ENCODE measurements at places on chromosomes 3 and 15. TPM values are rescaled to one million over a fixed set of nuclear protein-coding genes. Genes with fewer than 3 reads are reported as not detected.

GRCh38 chr3:49593041-49593440 is 38.8 kb downstream of the BSN start:
- DNase-seq, result no peak
- no peaks in the 10 kb centered on the region for H3K27me3 ChIP-seq
- no peak overlapping the region for H3K27ac ChIP-seq
- no peaks in the 10 kb centered on the region for H3K4me1 ChIP-seq

DNA sequence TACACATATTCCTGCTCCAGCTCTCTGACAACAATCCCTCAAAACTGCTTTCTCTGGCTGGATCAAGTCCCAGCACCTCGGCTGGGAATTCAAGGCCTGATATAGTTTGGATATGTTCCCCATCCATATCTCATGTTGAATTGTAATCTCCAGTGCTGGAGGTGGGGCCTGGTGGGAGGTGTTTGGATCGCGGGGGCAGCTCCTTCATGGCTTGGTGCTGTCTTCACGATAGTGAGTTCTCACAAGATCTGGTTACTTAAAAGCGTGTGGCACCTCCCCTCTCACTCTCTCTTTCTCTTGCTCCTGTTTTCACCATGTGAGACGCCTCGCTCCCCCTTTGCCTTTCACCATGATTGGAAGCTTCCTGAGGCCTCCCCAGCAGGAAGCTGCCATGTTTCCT is 47.4 kb upstream of the SYN2 start:
- H3K27me3 ChIP-seq, result no peaks in the 10 kb centered on the region
- no peaks in the 10 kb centered on the region for H3K36me3 ChIP-seq
- no peaks in the 10 kb centered on the region for H3K4me1 ChIP-seq
- no peak for DNase-seq
- H3K27ac ChIP-seq, result no peak overlapping the region

Gene PRR20G
- total RNA-seq, result not detected

DNA sequence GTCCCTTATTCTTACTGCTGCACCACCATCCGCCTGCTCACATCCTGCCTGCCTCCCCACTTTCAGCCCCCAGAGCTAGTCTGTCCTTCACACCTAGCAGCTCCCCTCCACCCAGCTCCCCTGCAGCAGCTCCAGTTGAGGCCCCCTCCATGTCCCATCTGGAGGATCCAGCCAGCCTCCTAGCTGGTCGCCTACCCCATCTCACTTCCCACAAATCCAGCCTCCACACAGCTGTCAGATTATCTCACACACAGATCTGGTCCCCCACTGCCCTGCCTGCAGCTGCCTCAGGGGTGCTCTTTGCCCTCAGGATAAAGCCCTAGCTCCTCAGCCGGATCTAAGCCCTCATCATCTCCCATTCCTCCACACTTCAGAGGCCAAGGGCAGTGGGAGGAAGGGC is 8.8 kb upstream of the SEMA7A start:
- no peak overlapping the region for H3K27ac ChIP-seq
- no peak for DNase-seq
- no peaks in the 10 kb centered on the region for H3K4me1 ChIP-seq

Gene GABRB3
- total RNA-seq, result 6.9 TPM

Gene PCSK6
- 7.3 TPM for total RNA-seq
